Suppressor macrophage (primary cell): ENCODE measurements at places on chromosomes 1 and 21.

GRCh38 chr1:217184854-217185253 is 446.0 kb downstream of the GPATCH2 start:
- no peak for DNase-seq

DNA sequence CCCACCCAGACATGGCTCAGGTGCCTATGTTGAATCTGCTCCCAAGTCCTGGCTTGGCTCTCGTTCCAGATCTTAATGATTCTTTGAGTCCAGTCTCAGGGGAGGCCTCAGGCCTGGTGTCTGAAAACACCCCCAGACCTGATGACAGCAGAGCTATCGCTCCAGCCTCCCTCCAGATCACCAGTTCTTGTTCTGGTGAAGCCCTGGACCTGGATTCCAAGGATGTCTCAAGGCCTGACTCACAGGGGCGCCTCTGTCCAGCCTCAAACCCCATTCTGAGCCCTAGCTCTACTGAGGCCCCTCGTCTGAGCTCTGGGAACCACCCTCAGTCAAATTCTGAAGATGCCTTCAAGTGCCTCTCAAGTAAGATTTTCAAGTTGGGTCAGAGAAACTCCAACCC is 11.4 kb downstream of the MROH7 start:
- DNase-seq: no peak

- DNase-seq: no peak
These were observed 9.5 kb downstream of the COL16A1 start for GRCh38 chr1:31694069-31694963.

GRCh38 chr1:47650611-47651010 is 212.8 kb downstream of the FOXD2 start:
- DNase-seq: no peak

GRCh38 chr1:41329662-41330587 is 31.3 kb upstream of the FOXO6 start:
- DNase-seq: no peak

DNA sequence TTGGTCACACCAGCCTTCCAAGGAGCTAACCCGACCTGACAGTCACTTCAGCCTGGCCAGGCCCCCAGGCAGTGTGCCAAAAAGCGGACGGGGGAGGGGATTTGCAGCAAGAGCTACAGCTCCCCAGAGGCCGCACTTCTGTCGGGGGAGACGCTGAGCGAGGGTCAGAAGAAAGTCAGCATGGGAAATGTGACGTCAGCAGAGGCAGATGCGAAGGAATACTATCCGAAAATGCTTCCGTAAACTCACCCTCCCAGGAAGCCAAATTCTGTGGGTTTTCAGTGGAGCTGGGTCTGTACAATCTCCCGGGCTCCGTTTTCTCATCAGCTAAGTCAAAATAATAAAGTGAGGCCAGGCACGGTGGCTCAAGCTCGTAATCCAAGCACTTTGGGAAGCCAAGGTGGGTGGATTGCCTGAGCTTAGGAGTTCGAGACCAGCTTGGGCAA is 28.5 kb upstream of the ECE1 start:
- no peak for DNase-seq
